ENCODE measurements at places on chromosomes 12 and 14. TPM values are rescaled to one million over a fixed set of nuclear protein-coding genes. Genes with fewer than 3 reads are reported as not detected.

The LRP1-AS gene
- polyA plus RNA-seq = not detected

The PNMA1 gene
- polyA plus RNA-seq = 23.8 TPM

The MYF6 gene
- not detected for polyA plus RNA-seq

DNA sequence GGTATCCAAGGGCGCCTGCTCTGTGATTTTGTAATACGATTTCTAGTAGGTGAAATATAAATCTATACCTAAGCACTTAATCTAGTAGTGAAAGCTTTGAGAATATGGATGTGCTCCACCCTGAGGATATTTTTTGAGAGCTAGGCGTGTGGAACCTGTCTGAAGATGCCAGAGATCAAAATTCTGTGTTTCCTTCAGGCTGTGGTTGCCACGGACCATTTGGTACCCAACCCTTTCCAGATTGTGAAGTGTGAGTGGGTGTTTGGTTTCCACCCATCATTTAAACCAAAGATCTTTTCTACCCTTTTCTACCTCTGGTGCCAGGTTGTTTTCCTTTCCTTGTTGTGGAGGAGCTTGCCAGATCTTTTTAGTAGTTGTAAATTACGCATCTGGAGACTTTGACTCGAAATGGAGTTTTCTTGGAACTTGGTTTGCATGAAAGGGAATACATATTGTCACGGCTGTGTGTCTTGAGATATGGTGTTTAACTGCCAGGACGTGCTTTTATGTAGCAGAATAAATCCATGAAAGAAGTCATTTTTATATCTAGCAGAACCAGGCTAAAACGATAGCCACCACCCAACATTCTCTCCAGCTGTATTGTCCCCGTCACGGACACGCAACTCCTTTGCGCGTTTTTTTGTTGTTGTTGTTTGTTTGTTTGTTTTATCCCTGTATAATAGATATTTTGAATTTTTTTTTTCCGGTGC, 2.2 kb downstream of the LRFN5 start:
- DNase-seq = no peak

DNA sequence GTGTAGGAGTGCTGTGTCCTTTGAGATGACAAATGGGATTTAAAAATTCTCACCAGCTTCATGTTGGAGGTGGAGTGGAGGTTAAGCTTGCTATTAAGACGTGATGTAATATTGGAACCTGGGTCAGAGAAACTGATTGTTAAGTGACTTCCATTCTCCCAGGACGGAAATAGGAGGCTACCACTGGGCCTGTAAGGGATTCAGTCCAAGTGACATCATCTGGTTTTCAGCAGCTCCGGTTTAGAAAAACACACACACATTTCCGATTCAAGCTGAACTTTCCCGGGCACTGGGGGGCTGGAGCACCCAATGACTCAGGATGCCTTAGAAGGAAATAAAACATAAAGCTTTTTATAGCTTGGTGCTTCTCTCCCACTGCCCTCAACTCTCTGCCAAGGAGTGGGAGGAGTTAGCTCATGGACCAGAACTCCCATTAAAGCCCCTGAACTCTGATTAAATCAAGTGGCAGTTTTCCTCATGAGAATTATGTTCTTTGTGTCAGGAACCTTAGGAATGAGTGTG, 12.4 kb downstream of the CALM1 start:
- DNase-seq = no peak

- no peak for DNase-seq
Measured at GRCh38 chr14:61322011-61322798, 826 bp downstream of the PRKCH start.

- no peak for DNase-seq
Measured at GRCh38 chr12:87142342-87142741, 886.2 kb upstream of the MGAT4C start.

DNA sequence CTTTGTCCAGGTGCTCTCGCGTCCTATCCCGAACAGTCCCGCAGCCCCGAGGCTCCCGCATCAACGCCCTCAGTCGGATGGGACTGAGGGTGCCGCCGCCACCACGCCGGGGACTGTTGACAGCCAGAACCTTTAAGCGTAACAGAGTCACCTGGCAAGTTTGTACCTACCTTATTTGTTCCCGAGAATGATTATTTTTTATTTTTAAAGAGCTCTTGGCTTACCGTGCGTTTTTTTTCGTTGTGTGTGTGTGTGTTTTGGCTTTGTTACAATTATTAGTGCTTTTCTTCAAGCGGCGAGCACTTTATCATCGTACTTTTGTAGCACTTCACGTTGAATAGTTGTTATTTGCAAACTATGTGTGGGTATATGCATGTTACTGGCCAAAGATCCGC, 463 bp downstream of the COA8 start:
- DNase-seq = no peak

GRCh38 chr14:39467889-39468524, 35.8 kb upstream of the FBXO33 start:
- no peak for DNase-seq

DNA sequence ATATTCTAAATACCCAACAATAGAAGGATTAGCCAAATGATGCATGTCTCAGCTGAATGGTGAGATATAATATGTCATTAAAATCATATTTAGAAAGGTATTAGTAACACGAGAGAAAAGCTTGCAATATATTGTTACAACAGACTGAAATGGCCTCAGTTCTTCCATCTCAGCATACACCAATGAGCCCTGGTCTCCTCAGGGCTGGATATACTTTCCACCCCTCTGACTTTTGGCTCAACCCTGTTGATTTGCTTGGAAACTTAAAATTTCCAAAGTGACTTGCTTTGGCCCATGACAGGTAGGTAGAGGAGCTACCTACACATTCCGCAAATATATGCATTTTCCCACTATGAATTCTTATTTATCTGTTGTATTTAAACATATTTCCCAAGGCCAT, 908.1 kb upstream of the TMEM132C start:
- no peak for DNase-seq

- no peak for DNase-seq
Measured at GRCh38 chr12:12734561-12735071, 17.4 kb downstream of the CDKN1B start.

GRCh38 chr12:51318846-51319599, 5.0 kb downstream of the BIN2 start:
- peak; percentile 78 for DNase-seq

DNA sequence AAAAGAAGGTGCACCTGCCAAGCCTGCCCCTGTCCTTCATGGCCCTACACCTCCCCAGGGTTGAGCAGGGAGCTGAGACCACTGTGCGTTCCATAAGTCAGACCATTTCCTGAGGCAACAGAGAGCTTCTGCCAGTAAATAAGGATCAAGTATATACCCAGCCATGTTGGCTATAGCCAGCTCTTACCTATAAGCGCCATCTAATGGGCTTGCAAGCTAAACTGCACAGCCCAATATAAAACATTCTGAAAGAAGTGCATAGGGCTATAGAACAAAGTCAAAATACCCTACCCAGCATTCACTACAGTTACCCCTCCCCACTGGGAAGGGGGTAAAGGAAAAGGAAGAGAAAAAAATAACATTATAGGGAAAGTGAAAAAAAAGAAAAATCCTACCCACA, 59.3 kb upstream of the SCAF11 start:
- DNase-seq = no peak

DNA sequence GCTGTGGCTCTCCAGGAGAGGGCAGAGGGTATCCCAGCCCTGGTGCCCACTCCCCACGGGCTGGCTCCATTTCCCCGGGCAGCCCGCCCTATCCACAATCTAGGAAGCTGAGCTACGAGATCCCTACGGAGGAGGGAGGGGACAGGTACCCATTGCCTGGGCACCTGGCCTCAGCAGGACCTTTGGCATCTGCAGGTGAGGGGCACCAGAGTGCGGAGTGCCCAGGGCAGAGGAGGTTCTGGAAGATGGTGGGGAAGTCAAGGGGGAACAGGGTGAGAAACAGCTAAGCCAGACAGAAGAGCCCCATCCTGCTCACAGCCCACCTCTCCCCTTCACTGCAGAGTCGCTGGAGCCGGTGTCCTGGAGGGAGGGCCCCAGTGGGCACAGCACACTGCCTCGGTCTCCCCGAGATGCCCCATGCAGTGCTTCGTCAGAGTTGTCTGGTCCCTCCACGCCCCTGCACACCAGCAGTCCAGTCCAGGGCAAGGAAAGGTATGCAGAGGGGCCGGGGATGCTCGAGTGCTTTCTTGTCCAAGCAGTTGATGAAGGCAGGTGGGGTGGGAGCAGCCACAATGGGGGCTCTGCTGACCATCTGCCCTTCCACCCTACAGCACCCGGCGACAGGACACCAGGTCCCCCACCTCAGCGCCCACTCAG, 10.3 kb downstream of the TNS2 start:
- no peak for DNase-seq

GRCh38 chr14:72640911-72641485, 252.9 kb downstream of the DPF3 start:
- no peak for DNase-seq

DNA sequence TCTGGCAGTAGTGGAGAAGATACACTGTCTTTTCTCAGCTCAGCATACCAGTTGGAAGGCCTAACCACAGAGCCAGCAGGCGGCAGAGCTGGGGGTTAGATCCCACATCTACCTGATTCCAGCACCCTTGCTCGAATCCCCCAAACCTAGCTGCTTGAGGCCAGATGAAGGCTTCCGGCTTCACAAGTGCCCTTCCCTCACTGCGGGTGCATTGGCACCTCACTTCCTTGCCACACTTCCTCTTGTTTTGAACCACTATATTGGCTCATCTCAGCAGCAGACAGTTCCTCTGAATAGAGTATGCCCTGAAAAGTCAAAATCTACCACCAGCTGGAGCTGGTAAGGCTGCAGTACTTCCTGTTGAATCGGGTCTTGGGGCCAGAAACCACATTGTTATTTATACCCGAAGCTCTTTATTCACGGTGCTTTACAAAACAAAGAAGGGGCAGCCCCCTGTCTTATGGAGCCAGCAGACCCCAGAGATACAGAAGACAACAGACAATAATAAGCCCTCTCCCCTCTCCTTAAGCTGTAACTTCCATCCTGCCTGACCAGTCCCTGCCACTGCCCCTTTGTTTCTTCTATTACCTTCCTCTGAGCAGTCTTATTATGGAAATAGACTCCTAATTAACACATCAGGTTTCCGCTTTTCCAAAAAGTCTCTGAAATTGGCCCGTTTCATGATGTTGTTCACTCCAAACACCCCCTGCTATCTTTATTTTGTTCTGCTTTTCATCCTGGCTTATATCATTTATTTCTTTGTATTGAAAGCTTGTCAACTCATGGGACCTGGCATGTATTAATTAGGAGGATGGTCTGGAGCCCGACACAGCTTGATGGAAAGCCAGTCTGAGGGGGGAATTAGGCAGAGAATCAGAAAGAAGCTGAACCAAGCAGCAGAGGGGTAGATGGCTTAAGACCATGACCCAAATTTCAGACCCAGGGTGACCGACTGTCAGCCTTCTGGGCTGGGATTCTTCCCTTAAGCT, 233.5 kb downstream of the EFCAB11 start:
- peak; percentile 91 for DNase-seq

DNA sequence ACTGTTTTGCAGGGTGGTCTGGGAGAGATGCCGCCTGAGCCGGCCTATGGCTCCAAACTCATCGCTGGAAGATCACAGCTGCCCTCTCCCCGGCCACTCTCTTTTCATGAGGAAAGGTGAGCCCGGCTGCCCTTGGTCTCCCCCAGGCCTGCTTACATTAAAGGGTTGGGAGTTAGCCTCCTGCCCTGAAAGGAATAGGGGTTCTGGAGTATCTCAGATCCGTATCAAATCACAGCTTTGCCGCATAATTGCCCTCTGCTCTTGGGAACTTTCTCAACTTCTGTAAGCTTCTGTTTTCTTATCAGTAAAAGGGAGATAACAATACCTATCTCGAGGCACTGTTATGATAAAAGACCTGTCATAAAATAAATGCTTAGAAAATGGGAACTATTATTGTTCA, 17.6 kb downstream of the PHLDA1 start:
- no peak for DNase-seq

All from immature natural killer cell (primary cell).